Cardiac muscle cell (in vitro differentiated cells and primary cell): ENCODE measurements at places on chromosomes 3 and 15. TPM values are rescaled to one million over a fixed set of nuclear protein-coding genes. Genes with fewer than 3 reads are reported as not detected.

The GAP43 gene
- total RNA-seq = 2.1 and 6.4 TPM in 2 replicates

The CDC25A gene
- total RNA-seq = 12.6 and 22.0 TPM in 2 replicates

The FBXW12 gene
- total RNA-seq = 0.51 TPM in 1 of 2 replicates, not detected in the other

The CLDN1 gene
- total RNA-seq = 0.18 and 0.48 TPM in 2 replicates

The PIERCE2 gene
- total RNA-seq = 7.7 and 8.6 TPM in 2 replicates

The MUSTN1 gene
- total RNA-seq = 1.9 TPM in 1 of 2 replicates, not detected in the other

The SOX14 gene
- not detected in 2 replicates for total RNA-seq

The ZDHHC19 gene
- 1.4 TPM in 1 of 2 replicates, not detected in the other for total RNA-seq

The ZSCAN29 gene
- total RNA-seq = 27.1 and 29.8 TPM in 2 replicates

The PPIB gene
- 382 and 714 TPM in 2 replicates for total RNA-seq

The FAM3D gene
- total RNA-seq = 1.5 TPM in 1 of 2 replicates, not detected in the other

The GOLGA8K gene
- 1.3 TPM in 1 of 2 replicates, not detected in the other for total RNA-seq

The RPUSD3 gene
- total RNA-seq = 56.9 and 78.1 TPM in 2 replicates

The ACTC1 gene
- total RNA-seq = 1,687 and 2,394 TPM in 2 replicates

The MYO5C gene
- 3.7 and 8.5 TPM in 2 replicates for total RNA-seq

The MST1R gene
- 0.49 and 2.2 TPM in 2 replicates for total RNA-seq

The SAMD7 gene
- total RNA-seq = not detected in 2 replicates

The CNTN4 gene
- 5.6 and 16.2 TPM in 2 replicates for total RNA-seq

The MINAR1 gene
- 3.3 and 3.8 TPM in 2 replicates for total RNA-seq

The BMF gene
- 29.8 and 56.1 TPM in 2 replicates for total RNA-seq

The GHSR gene
- total RNA-seq = not detected in 2 replicates

The PEX11A gene
- 5.9 and 11.8 TPM in 2 replicates for total RNA-seq

The CCDC39 gene
- total RNA-seq = not detected in 2 replicates

The ARHGEF26 gene
- 4.0 and 4.2 TPM in 2 replicates for total RNA-seq
